ENCODE measurements at places on chromosomes 1 and 21.

- H3K4me1 ChIP-seq = peaks cover 38% of the 10 kb centered on the region
- H3K27me3 ChIP-seq = no peaks in the 10 kb centered on the region
- H3K36me3 ChIP-seq = peaks cover 48% of the 10 kb centered on the region
- H3K27ac ChIP-seq = no peak overlapping the region
These were observed 38.8 kb downstream of the NPHP4 start for GRCh38 chr1:5953386-5953785.

- no peak overlapping the region for H3K4me3 ChIP-seq
- no peak overlapping the region for H3K27ac ChIP-seq
- no peak for DNase-seq
- H3K27me3 ChIP-seq = no peaks in the 10 kb centered on the region
These were observed 410.0 kb downstream of the TGFB2 start for GRCh38 chr1:218755128-218755527.

DNA sequence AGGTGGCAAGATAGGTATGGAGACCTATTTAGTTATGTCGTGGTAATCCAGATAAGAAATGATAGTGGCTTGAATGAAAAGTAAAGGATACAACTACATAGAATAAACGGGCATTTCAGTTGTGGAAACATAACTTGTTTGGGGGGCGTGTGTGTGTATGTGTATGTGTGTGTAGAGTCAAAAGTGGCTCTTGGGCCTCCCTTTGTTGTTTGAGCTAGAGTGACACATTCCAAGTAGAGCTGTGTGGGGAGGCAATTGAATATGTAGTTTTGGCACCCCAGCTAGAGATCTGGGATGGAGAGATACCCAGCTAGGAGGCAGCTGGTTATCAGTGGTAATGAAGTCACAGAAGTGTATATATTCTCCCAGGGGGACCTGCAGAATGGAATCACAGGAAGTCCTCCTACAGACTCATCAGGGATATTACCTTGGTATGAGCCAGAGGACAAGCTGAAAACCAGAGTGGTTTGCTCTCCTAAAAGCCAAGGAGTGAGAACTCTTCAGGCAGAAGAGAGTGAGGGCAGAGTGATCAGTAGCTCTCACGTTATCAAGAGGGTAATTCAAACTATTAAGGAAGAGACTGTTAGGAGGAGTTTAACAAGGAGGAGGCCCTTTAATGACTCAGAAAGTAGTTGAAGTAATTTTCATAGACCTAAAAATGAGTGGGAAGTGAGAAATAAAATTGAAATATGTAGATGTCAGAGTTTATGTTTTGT lies 5.1 kb downstream of the CR1L start:
- no peaks in the 10 kb centered on the region for H3K36me3 ChIP-seq
- H3K4me3 ChIP-seq = no peak overlapping the region

GRCh38 chr1:210024996-210025395 lies 87.0 kb downstream of the SYT14 start:
- H3K27me3 ChIP-seq = no peaks in the 10 kb centered on the region
- H3K4me3 ChIP-seq = no peak overlapping the region
- no peaks in the 10 kb centered on the region for H3K4me1 ChIP-seq
- H3K36me3 ChIP-seq = no peaks in the 10 kb centered on the region

DNA sequence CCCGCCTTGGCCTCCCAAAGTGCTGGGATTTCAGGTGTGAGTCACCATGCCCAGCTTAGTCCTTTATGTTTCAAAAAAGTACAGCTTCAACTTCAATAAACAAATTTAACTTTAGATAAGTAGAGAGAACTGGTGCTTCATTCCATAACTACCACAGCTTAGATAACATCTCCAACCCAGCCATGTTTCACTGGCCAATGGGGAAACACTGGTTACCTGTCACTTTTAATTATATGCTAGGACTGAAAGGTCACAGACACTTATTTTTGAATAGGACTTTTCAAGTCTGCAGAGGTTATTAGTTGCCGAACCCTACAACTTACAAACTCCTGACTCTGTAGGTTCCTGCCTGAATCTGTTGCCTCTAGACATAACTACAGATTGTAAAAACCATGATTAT lies 56.5 kb upstream of the ST6GALNAC3 start:
- H3K4me3 ChIP-seq = no peak overlapping the region
- DNase-seq = no peak
- H3K27me3 ChIP-seq = peaks cover 55% of the 10 kb centered on the region
- H3K27ac ChIP-seq = no peak overlapping the region

DNA sequence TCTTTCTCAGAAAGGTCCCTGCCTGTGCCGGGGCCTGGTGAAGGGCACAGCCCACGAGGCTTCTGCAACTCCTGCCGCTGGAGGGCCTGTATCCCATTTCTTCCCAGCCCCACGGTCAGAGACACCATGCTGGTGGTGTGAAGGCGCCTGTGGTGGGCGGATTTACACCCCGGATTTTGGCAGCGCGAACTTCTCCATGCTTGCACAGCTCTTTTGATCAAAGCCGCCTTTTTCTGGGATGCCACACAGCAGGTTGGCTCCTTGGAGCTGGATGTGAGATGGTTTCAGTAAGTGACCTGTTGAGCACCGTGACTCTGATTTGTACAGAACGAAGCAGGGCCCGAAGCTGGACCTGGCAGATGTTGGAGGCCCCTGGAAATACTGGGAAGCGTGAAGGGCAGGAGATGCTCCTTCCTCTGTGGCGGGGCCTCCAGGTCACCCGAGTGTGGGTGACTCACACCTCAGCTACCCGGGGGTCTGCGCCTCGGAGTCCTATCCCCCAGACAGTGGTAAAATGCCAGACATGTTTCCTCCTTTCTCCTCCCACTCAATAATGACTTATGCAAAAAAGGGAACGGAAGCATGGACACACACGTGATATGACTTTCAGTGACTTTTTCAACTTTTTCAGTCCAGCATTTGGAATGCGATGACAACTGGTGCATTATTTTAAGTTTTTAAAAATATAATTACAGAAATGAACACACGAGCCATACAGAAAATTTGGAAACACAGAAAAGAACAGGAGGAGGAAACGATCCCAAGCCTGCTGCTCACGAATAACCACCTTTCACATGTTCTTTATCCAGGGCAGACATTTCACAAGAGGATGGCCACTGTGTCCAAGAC lies 9.0 kb downstream of the UMODL1 start:
- no peak for DNase-seq
- no peaks in the 10 kb centered on the region for H3K27me3 ChIP-seq
- H3K36me3 ChIP-seq = no peaks in the 10 kb centered on the region
- no peaks in the 10 kb centered on the region for H3K4me1 ChIP-seq

GRCh38 chr1:165645654-165646366 lies 14.8 kb downstream of the MGST3 start:
- H3K4me1 ChIP-seq = peaks cover 44% of the 10 kb centered on the region
- H3K36me3 ChIP-seq = peaks cover 10% of the 10 kb centered on the region
- peak overlapping the region; percentile 69 for H3K27ac ChIP-seq

DNA sequence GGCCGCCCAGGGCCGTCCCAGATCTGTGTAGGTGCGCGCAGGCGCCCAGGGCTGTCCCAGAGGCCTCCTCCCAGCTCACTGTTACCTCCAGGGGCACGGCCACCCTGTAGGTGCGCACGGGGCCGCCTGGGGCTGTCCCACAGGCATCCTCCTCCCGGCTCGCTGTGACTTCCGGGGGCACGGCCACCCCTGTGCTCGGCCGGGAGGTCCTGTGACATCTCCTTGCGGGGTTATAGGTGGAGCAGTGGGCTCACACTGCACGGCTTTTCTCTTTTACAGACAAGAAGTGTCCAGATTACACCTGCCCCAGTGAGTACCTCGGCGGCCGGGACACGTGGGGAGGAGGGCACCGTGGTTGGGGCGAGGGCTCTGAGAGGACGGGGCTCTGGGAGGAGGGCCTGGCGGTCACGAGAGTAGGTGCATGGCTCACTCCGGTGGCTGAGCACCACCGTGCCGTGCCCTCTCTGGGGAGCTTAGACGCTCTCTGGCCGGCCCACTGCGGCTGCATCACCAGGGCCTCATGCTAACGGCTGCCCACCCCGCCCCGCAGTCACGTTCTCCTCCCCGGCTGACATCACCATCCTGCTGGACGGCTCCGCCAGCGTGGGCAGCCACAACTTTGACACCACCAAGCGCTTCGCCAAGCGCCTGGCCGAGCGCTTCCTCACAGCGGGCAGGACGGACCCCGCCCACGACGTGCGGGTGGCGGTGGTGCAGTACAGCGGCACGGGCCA lies 21.4 kb downstream of the COL6A1 start:
- H3K4me1 ChIP-seq = no peaks in the 10 kb centered on the region
- no peak overlapping the region for H3K4me3 ChIP-seq
- H3K27me3 ChIP-seq = no peaks in the 10 kb centered on the region
- H3K27ac ChIP-seq = no peak overlapping the region

DNA sequence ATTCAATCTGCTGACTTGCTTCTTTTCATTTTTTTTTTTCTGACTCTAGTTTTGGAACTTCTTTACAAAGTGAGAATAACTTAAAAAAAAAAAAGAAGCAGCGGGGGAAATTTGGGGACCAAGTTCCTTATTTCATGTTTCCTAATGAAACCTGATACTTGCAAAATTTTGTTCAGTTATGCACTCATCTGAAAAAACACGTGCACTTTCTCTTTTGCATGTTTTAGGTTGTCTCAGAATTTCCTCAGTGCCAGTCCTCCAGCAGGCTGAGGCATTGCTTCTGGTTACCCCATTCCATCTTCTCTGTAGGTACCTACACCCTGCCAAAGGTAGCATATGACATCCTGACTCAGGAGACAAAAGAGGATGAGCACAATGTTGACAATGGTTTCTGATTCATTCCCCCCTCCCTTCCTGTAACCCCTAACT lies 299.7 kb downstream of the GRIK1 start:
- no peaks in the 10 kb centered on the region for H3K27me3 ChIP-seq
- no peak overlapping the region for H3K27ac ChIP-seq
- no peak for DNase-seq
- no peaks in the 10 kb centered on the region for H3K36me3 ChIP-seq
- no peak overlapping the region for H3K4me3 ChIP-seq

- no peak overlapping the region for H3K27ac ChIP-seq
- no peak overlapping the region for H3K4me3 ChIP-seq
- H3K27me3 ChIP-seq = peaks cover 3% of the 10 kb centered on the region
- peaks cover 2% of the 10 kb centered on the region for H3K4me1 ChIP-seq
- DNase-seq = no peak
These were observed 12.4 kb upstream of the FAAP20 start for GRCh38 chr1:2206813-2207487.

- H3K4me1 ChIP-seq = peaks cover 65% of the 10 kb centered on the region
- peak overlapping the region; percentile 100 for H3K4me3 ChIP-seq
- peaks cover 16% of the 10 kb centered on the region for H3K36me3 ChIP-seq
- H3K27me3 ChIP-seq = no peaks in the 10 kb centered on the region
- DNase-seq = no peak
These were observed 3.2 kb upstream of the LAPTM5 start for GRCh38 chr1:30760596-30761324.

DNA sequence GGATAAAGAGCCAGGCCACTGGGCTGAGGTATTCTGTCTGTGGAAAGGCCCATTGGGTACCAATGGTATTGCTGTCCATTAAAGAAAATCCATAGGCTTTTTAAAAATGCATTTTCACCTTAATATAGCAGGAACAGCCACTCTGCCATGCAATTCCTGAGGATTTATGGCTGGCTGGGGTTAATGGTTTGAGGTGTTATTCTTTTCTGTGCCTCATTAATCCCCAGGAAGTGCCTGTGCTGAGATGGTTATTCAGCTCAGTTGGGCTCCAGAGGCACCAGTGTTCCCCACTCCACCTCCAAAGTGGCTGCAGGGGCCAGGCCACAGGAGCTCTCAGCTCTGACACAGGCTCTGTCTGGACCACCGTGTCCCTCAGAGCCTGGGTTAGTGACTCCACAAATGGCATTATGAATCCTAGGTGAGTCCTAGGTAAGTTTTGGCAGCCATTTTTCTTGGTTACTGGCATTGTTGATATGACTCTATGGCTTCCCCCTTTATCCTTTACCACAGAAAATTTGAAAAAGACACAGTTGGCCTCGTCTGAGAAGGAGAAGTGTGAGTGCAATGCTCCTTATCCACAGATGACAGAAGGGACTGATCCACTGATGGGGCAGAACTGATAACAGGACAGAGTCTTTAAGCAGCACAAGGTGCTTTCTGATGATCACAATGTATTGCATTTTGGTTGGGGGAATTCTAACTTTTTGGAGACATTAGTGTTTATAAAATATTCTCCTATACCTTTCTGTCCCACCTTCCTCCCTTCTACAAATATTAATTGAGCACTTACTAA lies 2.2 kb upstream of the PAPPA2 start:
- no peaks in the 10 kb centered on the region for H3K27me3 ChIP-seq
- H3K4me3 ChIP-seq = no peak overlapping the region
- no peaks in the 10 kb centered on the region for H3K4me1 ChIP-seq

DNA sequence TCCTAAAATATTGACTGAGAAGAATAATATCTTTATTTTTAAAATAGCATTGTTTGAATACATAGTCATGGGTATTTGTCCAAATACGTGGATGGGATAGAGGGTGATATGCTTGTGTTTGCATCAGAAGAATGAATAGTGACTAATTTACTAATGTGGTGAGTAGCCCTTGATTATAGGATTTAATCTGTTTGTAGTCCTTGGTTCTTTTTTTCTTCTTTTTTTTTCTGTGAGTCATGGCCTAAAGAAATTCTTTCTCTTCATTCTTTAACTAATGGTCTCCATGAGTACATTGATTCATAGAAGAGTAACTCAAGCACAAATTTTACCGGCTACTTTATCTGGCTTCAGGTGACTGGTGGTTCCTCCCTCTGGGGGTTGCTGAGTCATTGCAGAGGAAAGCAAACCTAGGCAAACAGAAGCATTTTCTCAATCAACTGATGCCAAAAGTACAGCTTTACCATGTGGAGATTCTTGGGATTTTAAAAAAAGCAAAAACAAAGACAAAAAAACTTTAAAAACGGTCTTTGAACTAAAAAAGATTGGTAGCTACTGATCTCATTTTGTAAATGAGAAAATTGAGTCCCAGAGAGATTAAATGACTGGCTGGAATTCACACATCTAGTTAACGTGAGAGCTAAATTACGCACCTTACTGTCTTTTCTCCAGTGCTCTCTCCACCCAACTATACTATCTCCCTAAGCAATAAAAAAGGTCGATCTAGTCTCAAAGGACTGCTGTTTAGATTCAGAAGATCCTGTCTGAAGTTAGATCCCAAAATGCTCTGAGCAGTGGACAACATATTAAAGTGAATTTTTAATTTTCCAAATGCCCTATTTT lies 40.5 kb downstream of the AK5 start:
- no peak overlapping the region for H3K27ac ChIP-seq
- no peaks in the 10 kb centered on the region for H3K36me3 ChIP-seq
- DNase-seq = no peak

- H3K4me3 ChIP-seq = no peak overlapping the region
- no peaks in the 10 kb centered on the region for H3K27me3 ChIP-seq
- H3K36me3 ChIP-seq = peaks cover 41% of the 10 kb centered on the region
- H3K4me1 ChIP-seq = no peaks in the 10 kb centered on the region
These were observed 21.1 kb downstream of the TTC13 start for GRCh38 chr1:230957580-230957989.

- no peak overlapping the region for H3K4me3 ChIP-seq
- DNase-seq = no peak
- H3K27ac ChIP-seq = no peak overlapping the region
- no peaks in the 10 kb centered on the region for H3K36me3 ChIP-seq
- H3K27me3 ChIP-seq = peaks cover 30% of the 10 kb centered on the region
These were observed 11.0 kb upstream of the RNU1-3 start for GRCh38 chr1:16677552-16678431.

- H3K27ac ChIP-seq = no peak overlapping the region
- no peaks in the 10 kb centered on the region for H3K36me3 ChIP-seq
- H3K4me3 ChIP-seq = no peak overlapping the region
These were observed 8.8 kb upstream of the PIGC start for GRCh38 chr1:172452536-172453152.

All from T-helper 2 cell treated with Interferon-gamma antibody and Interleukin-4, amounts not matched to agents 5 μg/mL and 100 μg/mL, for 36 hours (primary cell).